ENCODE measurements at places on chromosomes 11 and 22.

GRCh38 chr11:92707665-92708064 lies 261.8 kb upstream of the MTNR1B start:
- DNase-seq: no peak

DNA sequence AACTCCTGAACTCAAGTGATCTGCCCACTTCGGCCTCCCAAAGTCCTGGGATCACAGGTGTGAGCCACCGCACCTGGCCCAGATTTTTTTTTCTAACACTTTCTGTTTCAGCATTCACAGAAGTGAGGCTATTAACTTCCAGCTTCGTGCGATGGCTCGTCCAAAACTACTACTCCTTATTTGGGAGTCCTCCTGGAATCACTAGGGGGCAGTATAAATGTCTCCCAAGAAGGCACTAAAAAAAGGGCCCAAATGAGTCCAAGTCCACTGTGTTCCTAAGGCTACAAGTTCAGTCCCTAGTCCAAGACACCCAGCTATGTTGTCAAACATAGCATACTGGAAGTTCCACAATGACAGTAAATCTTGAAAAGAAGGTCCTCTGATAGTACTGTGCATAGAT lies 63.2 kb upstream of the BIRC3 start:
- DNase-seq: no peak

GRCh38 chr11:123213307-123213771 lies 18.3 kb upstream of the CLMP start:
- DNase-seq: no peak

GRCh38 chr11:38988908-38989307 lies 2390.9 kb upstream of the RAG2 start:
- DNase-seq: no peak

DNA sequence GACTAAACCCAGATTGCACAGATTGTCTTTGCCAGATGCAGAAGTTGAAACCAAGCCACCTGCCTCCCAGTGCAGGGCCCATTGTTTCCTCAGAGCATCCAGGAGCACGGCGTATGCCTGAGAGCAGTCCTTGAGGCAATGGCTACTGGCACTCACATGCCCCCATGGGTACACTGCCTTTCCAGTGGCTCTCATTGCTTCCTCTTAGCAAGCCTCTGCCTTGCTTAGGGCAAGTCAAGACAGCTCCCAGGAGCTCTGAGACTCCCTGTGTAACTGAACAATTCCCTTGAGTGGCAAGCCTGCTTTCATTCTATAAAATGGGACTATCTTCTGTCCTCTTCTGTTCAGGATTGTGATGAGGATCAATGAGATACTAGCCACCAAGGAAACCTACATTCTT lies 4.1 kb downstream of the SYTL2 start:
- no peak for DNase-seq

DNA sequence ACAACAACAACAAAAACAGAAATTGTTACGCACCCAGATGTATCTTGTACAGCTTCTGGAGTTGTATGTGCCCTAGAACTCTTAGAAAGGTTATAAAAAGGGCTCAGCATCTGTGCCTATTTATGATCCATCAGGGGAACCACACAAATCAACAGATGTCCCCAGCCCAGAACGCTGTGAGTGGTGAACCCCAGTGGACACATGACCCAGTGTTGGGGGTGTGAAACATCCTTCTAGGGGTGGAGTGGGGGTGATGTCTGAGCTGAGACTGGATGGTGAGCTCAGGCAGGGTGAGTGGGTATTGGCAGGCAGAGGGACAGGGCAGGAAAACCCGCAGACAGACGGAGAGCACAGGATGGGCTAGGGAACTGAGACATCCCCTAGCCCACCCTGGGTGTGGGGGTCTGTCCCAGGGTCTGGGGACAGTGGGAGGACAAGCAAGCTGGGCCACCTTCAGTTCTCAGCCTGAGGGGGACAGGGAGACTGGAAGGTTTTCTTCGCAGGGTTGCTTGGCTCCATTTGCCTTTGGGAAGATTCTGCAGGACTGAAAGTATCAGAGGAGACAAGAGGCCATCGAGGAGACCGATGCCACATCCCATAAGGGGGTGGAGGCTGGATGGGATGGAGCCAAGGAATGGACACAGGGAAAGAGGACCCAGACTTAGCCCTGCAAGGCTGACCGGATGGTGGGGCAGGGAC lies 5.8 kb upstream of the EMID1 start:
- no peak for DNase-seq

DNA sequence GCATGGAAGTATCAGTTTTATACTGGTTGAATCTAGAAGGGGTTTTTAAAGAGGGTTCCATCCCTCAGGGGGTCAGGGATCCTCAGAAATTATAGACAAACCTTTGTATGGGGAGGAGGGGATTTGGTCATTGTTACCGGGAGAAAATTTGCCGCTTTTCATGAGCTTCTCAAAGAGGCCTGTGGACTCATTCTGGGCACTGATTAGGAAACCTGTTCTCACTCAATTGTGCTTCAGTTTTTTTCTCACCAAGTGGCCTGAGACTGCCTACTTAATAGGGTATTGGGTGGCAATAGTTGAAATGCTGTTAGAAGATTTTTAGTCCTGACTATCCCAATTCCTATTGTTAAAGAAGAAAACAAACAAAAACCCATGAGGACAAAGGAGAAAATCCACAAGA lies 14.0 kb downstream of the MPEG1 start:
- no peak for DNase-seq

DNA sequence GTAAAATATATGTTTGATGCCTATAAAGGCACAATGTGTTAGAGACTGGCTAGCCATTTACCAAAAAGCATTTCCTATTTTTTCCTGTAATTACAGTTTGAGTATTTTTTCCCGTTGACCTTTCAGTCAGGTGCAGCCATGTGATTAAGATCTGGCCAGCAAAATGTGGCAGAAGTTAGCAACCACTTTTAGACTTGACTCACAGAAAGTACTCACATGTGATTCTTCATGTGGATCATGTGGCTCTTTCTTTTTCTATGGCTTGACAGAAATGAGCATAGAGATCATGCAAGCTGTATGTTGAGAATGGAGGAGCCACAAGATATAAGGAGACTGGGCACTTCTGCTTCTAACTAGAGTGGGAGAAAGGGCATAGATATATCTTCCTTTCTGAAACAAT lies 27.3 kb upstream of the RAB38 start:
- no peak for DNase-seq

- no peak for DNase-seq
Measured at GRCh38 chr11:67439321-67440228, 2.1 kb upstream of the PTPRCAP start.

DNA sequence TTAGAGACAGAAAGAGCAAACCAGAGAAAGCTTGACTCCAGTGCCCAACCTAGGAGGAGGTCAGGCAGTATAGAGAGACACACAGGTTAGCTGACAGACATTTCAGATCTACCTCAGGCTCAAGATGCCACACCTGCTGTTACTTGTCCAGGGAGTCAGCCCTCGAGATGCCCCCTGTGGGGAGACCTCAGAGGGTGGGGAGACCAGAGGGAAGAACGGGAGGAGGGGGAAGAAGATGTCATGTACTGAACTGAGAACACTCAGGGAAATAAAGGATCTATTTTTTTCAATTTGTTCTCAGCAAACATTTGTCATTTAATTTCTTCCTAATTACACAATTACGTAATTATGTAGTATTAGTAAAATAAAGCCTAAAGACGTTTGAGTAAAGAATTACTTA lies 196.3 kb upstream of the CADM1 start:
- DNase-seq: no peak

DNA sequence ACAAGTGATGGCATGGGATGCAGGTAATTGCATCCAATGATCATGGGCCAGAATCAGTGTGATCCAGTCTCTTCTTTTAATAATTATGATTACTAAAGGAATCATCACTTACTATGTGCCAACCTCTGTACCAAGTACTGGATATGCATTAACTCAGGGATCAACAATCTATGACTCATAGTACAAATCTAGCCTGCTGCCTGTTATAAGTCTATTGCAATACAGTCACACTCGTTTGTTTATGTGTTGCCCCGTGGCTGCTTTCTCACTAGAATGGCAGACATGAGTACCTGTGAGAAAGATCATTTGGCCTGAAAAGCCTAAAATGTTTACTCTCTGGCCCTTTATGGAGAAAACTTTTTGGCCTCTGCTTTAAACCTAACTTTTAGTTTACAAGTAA lies 45.0 kb downstream of the OR6Q1 start:
- no peak for DNase-seq

GRCh38 chr11:126385991-126386728 lies 30.7 kb downstream of the ST3GAL4 start:
- DNase-seq: no peak

- DNase-seq: no peak
Measured at GRCh38 chr22:50371101-50371648, 28.0 kb downstream of the PPP6R2 start.

DNA sequence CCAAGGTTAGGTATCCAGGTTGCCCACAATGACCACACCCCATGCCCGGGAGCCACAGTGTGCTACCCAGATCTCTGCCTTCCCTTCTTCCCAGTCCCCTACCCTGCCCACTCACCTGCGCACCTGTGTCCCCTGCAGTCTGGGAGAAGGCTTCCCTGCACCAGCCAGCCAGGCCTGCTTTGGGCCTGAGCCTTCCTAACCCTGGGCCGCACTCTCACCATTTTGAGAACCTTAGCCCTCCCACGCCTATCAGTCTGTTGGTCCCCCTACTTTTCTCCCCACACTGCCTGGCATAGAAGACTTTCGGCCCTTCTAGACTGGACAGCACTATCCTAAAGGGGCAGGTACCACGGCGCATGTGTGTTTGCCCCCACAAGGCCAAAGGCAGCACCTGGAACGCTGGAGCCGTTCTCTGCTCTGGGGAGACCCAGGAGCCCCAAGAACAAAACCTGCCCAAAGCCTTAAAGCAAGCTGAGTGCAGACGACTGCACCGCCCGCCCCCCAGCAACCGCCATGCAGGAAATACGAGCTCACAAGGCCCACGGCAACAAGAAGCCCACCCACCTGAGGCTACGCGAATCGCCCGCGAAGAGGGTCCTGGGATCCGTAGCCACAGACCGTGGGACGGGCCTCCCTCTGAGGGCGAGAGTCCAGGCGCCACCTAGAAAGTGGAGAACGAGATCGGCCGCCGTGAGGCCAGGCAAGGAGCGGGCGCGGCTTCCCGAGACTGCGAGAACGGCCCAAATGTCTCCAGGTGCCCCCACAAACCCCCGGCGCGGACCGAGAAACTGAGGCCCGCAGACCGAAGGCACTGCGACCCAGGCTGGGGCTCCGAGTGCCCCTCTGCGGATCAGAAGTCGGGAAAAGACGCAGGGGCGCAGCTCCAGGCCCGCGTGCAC lies 546 bp downstream of the GNB1L start:
- no peak for DNase-seq

DNA sequence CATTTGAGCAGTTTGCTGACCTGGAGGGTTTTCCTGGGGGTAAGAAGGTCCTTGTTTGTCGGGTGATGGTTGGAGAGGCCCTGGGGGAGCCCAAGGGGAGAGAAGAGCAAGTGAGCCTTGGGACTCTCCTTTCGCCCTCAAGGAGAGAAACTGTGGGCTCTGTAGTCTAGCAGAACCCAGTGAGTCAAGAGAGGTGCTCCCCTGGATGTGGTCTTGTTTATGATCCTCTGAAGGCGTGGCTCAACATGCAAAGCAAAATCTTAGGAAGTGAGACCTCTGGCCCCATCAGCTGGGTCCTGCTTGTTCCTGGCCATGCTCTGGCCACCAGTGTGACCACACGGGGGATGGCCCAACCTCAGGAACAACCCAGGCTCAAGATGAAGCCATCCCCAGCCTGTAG lies 66.5 kb upstream of the ALX4 start:
- no peak for DNase-seq

DNA sequence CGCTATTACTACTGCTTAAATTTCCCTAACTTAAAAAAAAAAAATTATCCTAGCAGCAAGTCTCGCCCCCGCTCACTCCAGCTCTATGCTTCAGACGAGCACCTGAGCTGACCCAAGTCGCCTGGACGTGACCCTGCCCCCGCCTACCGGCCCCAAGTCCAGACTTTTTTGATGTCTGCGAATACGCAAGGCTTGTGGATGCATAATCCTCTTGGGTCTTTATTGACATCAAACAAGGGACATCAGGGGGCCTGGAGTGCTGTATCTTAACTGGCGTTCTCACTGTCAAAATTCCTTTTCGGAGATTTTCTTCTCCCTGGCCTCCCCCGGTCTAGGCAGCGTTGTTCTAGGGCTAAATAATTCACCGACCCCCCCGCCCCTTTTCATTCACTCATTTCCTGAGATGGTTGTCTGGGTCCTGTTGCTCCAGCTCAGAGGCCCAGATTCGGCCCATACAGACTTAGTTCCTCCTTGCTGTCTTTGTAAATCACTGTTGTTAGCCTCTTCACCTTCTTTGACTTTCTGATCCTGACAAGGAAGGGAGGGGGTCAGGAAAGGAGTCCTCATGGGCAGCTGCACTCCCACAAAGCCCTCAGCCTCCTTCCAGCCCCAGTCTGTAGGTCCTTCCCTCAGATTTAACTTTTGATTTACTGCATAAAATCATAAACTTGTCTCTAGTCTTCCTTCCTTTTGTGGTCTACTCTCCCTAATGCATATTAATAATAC lies 601 bp upstream of the LRP4 start:
- DNase-seq: no peak

DNA sequence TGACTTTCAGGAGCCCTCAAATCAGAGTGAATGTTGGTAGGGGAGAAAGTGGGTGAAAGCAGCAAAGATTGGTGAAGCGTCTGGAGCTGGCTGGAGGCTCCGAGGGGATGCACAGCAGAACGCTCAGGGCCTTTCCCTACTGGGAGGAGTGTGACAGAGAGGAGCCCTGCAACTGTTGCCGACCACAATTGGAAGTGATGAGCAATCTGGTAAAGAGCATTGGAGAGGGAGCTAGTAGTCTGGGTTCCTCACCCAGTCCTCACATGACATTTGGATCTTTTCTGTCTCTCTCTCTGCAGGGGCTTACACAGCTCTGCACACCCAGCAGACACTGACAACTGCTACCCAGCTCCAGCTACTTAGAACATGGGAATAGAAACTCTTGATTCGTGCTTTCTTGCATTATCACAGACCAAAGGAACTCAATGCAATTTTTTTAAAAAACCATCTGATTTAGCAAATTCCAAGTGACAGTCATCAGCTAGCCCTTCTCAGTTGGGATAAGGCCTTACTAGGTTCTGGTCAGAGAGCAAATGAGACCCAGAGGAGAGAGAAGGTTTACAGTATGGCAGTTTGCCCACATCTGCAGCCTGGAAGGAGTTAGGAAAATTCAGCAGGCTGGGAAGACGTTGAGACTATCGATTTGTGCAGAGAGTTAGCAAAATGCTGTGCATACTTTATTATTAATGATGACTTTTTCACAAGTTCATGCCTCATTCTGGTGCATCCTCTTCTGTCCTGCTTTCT lies 278.0 kb upstream of the PLET1 start:
- no peak for DNase-seq

GRCh38 chr11:101721270-101721669 lies 137.5 kb upstream of the TRPC6 start:
- DNase-seq: no peak

GRCh38 chr11:73416786-73417185 lies 40.6 kb downstream of the RELT start:
- DNase-seq: no peak

All from activated CD4-positive, alpha-beta T cell treated with anti-CD3 and anti-CD28 coated beads for 24 hours (primary cell).